Activated CD8-positive, alpha-beta memory T cell treated with anti-CD3 and anti-CD28 coated beads, Interleukin-2, amount 50 U/mL, for 4 hours (primary cell): ENCODE measurements at places on chromosomes 5 and 9.

- DNase-seq, result no peak
These were observed 14.2 kb upstream of the PHF2 start for GRCh38 chr9:93562157-93562556.

DNA sequence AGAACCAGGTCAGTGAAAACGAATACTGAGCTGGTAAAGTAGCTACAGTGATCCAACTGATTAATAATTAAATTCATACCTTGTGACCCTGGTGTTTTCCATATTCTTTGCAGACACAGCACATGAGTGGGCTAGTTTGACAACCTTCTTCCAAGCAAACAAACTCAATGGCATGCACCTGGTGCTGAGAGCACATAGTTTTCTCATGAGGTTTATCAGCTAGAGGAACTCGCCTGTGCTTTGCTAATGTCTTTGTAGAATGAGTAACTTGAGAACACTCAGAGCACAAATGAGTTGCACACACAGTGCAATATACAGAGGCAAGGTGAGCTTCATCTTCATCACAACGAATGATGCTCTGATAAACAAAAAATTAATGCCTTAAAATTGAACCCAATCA is 12.6 kb downstream of the TRIM23 start:
- DNase-seq, result no peak

- DNase-seq, result no peak
These were observed 28.7 kb downstream of the CAST start for GRCh38 chr5:96690861-96691260.

DNA sequence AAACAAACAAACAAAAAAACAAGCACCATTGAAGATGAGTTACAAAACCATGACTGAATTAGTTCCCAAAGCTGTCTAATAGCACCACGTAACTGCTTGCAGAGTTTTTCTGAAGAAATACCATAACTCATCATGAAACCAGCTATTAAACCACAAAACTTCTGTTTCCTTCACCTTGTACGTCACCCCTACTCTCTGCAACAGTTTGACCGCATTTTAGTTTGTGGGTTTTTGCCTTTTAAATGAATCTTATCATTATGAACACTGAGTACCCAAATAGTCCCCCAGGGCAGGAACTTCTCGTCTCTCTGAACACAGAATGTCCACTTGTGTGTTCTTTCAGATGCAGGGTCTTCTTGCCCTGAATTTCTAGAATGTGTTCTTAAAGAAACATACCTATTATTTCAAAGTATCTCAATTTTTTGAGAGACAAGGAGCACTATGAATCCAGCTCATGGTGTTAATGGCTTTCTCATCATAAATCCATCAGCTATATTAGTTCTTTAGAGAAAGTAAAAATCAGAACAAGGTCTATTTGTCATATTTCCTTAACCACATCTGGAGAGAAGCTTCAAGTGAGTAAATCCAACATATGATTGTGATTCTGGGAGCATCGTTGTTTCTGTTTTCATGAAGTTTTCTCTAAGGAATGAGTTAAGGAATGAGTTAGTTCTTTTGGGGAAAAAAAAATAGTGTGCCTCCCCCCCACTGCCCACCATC is 210.6 kb downstream of the AUH start:
- DNase-seq, result no peak

- DNase-seq, result no peak
These were observed 21.4 kb downstream of the GOLGA2 start for GRCh38 chr9:128254362-128254761.

GRCh38 chr5:107633171-107633901 is 37.4 kb downstream of the EFNA5 start:
- DNase-seq, result no peak

- no peak for DNase-seq
These were observed 45.4 kb downstream of the RAB14 start for GRCh38 chr9:121156263-121156731.

- no peak for DNase-seq
These were observed 11.5 kb downstream of the EGFL7 start for GRCh38 chr9:136673975-136674785.

DNA sequence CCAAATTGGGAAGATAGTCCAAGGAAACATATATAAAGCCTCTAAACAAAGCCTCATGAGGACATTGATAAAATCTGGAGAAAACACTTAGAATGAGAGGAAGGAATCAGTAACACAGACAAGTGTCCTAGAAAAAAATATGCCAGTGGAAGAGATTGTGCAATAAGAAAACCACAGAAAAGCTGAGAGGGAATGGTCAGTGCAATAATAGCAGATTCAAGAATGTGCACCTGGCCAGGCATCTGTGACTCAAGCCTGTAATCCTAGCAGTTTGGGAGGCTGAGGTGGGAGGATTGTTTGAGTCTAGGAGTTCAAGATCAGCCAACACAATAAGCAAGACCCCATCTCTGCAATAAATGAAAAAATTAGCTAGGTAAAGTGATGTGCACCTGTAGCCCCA is 691.2 kb upstream of the CDH6 start:
- DNase-seq, result no peak

DNA sequence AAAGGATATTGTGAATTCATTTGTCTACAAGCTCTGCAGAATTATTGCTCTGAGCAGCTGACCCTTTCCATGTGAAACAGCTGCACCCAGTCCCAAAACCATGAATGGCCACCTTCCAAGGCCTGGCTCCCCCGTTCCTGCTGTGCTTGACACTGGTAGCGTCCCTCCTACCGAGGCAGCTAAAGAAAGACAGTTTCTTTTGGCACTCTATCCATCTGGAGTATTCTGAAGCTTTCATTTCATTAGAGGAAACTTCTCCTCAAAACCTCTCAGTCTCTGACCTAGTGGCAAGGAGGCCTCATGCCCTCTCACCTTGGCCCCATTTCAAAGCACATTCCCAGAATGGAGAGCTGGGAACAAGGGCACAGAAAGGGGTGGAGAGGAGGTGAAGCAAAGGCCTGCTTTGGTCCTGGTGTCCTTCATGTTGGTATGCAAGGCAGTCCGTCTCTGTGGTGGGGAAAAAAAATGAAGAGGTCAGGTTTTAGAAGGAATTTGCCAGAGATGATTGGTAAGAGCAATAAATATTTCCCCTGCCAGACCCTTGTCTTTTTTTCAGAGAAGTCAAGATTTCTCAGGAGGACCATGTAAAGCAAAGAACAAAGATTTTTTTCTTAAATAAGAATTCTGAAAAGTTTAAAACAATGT is 232.0 kb downstream of the RFK start:
- no peak for DNase-seq

- DNase-seq, result no peak
These were observed 515.5 kb downstream of the DMAC1 start for GRCh38 chr9:7284117-7284516.

GRCh38 chr9:89496645-89497256 is 1.2 kb downstream of the SEMA4D start:
- DNase-seq, result peak; percentile 30

DNA sequence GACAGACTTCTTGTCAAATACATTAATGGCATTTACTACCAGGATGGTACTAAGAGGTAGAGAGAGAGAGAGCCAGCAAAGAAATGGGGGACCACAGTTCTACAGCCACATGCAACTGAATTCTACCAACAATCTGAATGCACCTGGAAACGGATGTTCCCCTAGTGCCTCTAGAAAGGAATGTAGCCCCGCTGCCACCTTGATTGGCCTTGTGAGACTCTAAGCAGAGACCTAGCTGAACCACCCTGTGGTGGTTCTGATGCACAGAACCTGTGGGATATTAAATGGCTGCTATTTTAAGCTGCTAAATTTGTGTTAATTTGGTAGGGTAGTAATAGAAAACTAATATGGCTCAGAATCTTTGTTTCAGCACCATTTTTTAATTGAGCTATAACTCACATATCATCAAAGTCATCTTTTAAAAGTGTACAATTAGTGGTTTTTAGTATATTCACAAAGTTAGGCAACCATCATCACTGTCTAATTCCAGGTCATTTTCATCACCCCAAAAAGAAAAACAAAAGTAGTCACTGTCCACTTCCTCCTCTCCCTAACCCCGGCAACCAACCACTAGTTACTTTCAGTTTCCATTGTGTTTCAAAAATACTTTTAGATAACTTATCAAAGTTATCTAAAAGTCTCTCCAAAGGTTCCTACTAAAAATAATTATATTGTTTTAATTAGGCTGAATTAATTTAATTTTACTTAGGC is 51.7 kb downstream of the CPLANE1 start:
- DNase-seq, result no peak

DNA sequence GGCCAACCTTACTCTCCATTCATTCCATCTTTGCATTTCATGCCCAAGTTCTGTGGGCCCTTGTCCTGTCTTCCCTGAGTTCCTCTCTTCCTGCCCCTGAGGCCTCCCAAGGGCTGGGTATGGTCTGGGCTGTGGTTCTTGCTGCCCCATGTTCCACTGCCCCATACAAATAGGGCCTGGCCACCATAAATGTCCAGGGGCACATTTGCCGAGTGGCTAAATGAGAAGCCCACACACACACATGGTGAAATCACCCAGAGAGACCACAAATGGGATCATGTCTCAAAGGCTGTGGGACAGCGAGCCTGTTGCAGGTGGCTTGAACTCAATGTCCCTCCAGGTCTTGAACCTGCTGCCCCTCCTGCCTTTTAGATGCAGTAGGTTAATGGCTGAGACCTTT is 1.2 kb downstream of the TIFAB start:
- DNase-seq, result no peak

DNA sequence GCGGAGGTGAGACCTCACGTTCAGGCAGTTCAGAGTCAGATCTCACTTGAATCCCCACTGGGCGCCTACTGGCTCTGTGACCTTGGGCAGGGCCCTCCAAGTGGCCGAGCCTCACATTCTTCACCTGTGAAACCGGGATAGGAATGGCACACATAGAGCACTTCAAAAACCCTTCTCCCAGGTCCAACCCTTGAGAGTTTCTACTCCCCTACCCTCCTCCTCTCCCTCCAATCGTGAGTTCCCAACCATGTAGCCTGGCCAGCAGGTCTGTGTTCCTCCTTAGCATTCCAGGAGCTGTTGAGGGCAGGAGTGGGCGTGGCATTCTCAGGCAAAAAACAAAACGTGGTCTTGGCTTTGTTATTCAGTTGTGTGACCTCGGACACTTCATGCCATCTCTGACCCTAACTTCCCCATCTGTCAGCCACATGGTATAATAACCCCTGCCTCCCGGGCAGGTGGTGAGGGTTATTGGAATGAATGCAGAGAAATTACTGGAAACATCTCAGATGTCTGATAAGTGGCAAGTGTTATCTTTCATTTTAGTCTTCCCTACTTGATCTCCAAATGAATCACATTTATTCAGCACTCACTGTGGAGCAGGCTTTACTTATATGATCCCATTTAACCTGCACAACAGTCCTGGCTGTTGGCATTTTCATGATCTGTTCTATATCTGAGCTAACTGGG is 112.8 kb upstream of the BOD1 start:
- no peak for DNase-seq

GRCh38 chr5:95935553-95936100 is 26.0 kb downstream of the ELL2 start:
- no peak for DNase-seq

- DNase-seq, result no peak
These were observed 121.8 kb downstream of the SLF1 start for GRCh38 chr5:94740286-94740685.

DNA sequence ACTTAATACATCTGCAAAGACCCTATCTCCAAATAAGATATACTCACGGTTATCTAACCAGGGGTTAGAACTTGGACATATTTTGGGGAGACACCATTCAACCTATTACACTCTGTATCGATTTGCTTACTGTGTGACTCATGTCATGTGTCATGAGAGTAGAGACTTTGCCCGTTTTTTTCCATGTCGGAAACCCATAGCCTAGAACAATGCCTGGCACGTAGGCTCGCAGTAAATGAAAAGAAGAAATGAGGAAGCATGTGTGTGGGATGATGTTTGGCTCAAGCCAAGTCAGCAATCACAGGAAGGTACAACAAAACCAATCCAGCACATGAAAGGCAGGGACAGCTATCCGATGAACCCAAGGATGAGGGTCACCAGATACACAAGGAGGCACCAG is 94.6 kb upstream of the DNAH5 start:
- DNase-seq, result no peak

DNA sequence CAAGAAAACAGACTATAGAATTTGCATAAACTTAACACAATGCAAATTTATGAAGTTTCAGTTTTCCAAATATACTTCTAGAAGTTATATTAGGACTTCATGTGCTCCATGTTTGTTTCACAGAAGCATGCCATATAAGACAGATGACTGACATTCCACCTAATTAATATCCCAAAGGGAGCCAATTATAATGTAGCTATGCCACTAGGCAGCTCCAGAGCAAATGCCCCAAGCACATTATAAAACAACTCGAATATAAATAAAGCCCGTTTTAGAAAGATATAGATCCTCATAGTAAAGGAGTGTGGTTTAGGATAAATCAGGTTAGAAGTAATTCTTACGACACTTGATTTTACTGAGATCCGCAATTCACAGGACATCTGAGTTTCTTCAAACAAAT is 8.9 kb downstream of the DROSHA start:
- DNase-seq, result no peak

- no peak for DNase-seq
These were observed 20.2 kb upstream of the SPDL1 start for GRCh38 chr5:169563369-169563768.

GRCh38 chr9:37324261-37324683 is 98.2 kb upstream of the GRHPR start:
- DNase-seq, result no peak

GRCh38 chr9:76887003-76887821 is 18.7 kb downstream of the PRUNE2 start:
- DNase-seq, result no peak

DNA sequence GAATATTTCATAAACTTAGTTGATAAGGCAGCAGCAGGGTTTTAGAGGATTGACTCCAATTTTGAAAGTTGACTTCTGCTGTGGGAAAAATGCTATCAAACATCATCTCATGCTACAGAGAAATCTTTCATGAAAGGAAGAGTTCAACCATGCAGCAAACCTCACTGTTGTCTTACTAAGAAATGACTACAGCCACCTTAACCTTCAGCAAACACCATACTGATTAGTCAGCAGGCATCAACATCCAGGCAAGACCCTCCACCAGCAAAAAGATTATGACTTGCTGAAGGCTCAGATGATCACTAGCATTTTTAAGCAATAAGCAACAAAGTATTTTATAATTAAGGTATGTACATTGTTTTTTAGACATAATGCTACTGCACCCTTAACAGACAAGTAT is 7.6 kb downstream of the TMEM174 start:
- DNase-seq, result no peak

- no peak for DNase-seq
These were observed 148.2 kb upstream of the CHD1 start for GRCh38 chr5:99076723-99077640.

- no peak for DNase-seq
These were observed 1187.8 kb downstream of the CDH9 start for GRCh38 chr5:25850581-25850980.

- DNase-seq, result no peak
These were observed 77.7 kb downstream of the NR2F1 start for GRCh38 chr5:93660677-93661076.

GRCh38 chr5:156271569-156271968 is 55.4 kb upstream of the SGCD start:
- DNase-seq, result no peak
